ENCODE measurements at places on chromosomes 2 and 18. TPM values are rescaled to one million over a fixed set of nuclear protein-coding genes. Genes with fewer than 3 reads are reported as not detected.

GRCh38 chr2:85248773-85249509 lies 78.8 kb downstream of the TGOLN2 start:
- DNase-seq, result no peak

DNA sequence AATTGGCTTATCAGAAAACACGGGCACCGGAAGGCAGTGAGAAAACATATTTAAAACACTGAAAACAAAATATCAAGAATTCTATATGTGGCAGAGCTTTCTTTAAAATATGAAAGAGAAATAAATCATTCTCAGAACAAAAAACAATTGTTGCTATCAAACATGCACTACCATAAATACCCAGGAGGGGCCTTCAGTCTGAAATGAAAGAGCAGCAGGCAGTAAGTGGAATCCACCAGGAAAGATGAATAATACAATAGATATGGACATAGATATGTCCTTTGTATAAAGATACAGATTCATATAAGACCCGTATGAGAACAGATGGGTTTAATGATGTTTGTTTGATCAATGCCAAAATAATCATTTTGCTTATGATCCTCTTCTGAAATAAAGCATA lies 142.0 kb downstream of the TMEM18 start:
- DNase-seq, result no peak

DNA sequence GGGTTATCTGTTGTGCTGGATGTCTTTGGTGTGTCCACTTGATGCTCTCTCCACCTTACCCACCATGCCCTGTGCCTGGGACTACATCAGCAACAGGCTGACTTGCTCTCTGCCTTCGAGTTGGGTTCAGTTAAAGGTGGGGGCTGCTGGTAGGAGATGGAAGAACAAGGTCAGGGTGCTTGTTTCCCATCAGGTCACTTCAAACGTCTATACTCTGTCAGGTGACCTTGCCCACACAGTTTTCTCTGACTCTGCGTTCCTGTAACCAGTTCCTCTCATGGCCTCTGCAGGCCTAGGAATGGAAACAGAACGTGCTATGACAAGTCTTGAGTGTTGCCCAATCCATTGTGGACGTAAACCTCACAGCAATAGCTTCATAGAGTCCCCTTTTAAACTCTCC lies 38.4 kb upstream of the PAPOLG start:
- no peak for DNase-seq

- no peak for DNase-seq
Measured at GRCh38 chr2:4151521-4151920, 448.1 kb downstream of the DCDC2C start.

STON1 gene
- 8.1 TPM for polyA plus RNA-seq

- DNase-seq, result no peak
Measured at GRCh38 chr2:25177211-25177611, 8.8 kb upstream of the POMC start.

CHRND gene
- 180 TPM for polyA plus RNA-seq

GRCh38 chr18:63237881-63238692 lies 81.5 kb downstream of the BCL2 start:
- DNase-seq, result peak; percentile 85

DNA sequence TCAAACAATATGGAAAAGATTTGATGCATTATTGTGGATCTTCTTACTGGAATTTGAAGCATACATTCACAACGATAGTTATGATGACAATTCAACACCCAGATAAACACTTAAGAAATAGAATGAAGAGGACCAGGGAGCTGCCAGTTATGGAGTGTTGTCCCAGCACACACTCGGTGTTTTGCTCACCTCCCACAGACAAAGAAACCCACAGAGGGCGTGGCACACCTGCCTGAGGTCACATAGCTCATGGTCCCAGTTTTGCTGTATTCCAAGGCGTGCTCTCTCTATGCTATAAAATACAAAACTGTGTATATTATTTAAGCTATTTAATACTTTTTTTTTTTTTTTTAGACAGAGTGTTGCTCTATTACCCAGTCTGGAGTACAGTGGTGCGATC lies 31.1 kb downstream of the EFR3B start:
- DNase-seq, result no peak

DNA sequence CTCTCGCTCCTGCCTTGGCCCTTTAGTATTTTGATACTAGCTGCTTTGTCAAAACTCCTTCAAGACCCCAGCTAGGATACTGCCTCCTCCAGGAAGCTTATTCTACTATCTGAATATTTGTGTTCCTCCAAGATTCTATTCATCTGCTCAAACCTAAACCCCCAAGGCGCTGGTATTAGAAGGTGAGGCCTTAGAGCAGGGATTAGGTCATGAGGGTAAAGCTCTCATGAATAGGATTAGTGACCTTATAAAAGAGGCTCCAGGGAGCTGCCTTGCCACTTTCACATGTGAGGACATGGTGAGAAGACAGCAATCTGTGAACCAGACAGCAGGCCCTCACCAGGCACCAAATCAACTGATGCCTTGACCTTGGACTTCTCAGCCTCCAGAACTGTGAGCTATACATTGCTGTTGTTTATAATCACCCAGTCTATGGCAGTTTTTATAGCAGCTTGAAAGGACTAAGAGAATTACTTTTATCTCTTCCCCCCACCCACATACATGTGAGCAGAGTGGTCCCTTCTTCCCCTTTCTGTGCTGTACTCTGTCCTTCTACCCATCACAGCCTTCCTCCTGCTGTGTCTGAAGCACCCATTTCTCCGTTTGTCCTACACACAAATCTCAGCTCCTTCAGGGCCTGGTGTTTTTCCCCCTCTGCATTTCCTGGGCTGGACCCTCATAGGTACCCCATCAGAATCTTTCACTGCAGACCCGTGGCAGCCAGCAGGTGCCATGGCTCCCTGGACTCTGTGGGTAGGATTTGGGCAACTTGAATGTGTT lies 54.5 kb downstream of the HS1BP3 start:
- no peak for DNase-seq

RAX gene
- polyA plus RNA-seq, result not detected

DNA sequence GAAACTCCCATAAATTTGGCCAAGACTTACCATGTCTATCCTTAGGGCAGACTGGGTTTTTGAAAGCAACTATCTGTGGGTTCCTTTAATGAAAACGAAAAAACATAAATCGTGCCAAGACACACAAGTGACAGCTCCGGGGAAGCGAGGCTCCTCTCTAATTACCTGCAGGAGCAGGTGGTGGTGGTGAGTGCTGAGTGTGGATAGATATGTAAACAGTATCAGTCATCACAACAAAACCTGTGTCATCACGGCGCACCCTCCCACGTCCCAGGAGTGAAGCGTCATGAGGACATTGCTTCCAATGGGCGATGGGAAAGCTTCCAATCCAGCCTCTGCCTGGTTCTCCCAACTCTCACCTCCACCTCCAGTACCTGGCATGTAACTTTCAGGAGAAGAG lies 31.3 kb downstream of the ACKR3 start:
- no peak for DNase-seq

SLC9A4 gene
- not detected for polyA plus RNA-seq

ZEB2 gene
- 107 TPM for polyA plus RNA-seq

- DNase-seq, result no peak
Measured at GRCh38 chr2:29628862-29629261, 292.5 kb downstream of the ALK start.

KIF1A gene
- polyA plus RNA-seq, result 3.6 TPM

DNA sequence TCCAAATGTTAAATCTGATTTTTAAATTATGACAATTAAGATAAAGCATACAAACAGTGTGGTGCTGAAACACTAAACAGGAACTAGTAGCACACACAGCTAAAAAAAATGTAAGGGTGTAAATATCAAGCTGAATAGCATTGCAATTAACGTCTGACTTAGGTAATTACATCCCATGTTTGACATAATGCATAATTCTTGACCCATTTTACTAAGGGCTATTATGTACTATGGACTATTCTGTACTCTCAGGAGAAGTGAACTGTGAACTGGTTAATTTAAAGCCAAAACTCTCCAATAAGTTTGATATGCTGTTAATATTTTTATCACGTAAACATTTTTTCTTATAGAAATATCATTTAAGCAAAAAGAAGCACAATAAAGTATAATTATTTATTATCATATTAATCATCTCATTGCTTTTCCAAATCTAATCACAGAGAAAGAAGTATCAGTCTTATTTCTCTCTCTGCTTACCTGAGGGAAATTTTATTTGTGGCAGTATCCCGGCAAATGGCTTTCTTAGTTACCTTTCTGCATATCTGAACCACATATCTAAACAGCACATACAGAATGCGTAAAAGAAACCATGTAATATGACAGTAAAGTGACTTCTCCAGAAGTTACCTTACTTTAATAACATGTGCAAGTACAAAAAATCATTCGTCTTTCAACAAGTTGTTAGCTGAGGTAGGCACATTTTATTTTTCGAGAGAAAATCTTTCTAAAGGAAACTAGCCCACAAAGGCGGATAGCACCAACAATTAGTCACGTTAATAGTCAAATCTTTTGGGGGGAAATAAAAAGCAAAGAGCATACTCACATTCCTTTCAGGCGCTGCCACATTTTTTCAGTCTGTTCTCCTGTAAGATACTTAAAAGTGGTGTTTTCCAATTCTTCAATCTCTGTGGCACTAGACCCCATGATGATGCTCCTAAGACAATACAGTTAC lies 94.9 kb upstream of the PDE1A start:
- no peak for DNase-seq

All from forelimb muscle (tissue), 1 donor.